Left forelimb (tissue), 1 donor: ENCODE measurements at places on chromosomes 5 and 9.

DNA sequence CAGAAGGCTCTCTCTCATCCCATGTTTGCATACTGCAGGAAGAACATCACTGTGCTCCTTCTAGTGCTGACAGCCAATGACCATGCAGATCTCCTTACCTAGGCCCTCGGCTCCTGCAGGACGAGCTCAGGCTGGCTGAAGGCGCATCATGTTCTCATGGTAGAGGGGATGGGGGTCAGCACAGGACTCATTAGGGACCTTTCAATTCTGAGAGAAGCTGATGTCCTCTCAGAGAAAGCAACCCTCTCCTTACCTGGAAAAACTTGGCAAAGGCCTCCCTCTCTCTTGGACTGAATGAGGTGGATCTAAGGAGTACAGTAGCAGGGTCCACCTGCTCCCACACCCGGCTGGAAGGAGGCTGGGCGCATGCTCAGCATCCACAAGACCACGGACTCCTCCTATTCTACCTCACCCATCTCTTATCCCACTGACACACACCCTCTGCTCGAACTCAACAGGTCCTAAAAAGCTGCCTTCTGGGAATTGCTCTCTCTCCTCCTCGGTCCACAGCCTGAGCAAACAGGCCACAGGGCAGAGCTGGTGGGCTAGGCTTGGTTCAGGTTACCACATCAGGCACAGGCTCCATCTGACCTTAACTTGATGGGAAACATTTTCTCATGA is 2.9 kb downstream of the IPPK start:
- no peak for DNase-seq

GRCh38 chr5:5270958-5271785 is 131.0 kb downstream of the ADAMTS16 start:
- DNase-seq: no peak

DNA sequence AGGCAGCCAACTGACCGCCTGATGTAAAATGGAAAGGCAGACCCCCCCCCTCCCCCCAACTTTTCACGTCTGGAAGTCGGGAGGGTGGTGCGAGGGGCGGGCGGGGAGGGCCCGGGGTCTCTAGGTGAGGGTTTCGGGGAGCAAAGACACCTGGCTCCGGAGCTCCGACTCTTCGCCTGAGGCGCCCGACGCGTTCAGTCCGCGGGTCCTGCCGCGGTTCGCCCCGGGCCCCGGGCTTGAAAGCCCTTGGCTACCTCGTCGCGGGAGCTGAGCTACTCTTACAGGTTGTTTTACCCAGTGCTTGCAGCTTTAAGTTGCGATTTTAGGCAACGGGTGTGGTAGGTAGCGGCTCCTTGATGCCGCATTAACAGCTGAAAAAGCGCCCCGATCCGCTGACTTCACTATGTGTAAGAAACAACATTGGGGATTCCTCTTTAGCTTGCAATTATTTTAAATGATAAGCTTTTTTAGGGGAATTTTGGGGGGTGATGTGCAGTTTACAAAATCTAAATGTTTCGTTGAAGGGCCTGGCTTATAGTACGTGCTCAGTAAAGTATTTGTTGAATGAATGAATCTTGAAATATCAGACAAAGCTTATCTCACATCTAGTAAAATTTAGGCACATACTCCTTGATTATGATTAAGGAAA is 722 bp downstream of the CDC42SE2 start:
- peak; percentile 76 for DNase-seq

DNA sequence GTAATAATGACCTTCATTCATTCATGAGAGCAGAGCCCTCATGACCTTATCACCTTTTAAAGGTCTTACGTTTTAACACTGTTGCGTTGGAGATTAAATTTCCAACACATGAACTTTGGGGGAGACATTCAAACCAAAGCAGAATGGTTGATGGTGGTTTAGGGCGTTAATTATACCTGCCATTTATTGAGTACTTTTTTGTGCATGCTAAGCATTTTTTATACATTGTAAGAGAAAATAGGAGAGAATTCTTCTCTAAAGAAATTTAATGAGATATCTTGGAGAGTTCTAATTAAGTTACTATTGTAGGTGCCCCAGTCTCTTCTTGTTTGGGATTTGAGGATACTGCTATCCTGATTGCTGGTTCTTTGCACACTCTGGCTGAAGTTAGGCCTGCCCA is 12.4 kb downstream of the AP3S1 start:
- no peak for DNase-seq

DNA sequence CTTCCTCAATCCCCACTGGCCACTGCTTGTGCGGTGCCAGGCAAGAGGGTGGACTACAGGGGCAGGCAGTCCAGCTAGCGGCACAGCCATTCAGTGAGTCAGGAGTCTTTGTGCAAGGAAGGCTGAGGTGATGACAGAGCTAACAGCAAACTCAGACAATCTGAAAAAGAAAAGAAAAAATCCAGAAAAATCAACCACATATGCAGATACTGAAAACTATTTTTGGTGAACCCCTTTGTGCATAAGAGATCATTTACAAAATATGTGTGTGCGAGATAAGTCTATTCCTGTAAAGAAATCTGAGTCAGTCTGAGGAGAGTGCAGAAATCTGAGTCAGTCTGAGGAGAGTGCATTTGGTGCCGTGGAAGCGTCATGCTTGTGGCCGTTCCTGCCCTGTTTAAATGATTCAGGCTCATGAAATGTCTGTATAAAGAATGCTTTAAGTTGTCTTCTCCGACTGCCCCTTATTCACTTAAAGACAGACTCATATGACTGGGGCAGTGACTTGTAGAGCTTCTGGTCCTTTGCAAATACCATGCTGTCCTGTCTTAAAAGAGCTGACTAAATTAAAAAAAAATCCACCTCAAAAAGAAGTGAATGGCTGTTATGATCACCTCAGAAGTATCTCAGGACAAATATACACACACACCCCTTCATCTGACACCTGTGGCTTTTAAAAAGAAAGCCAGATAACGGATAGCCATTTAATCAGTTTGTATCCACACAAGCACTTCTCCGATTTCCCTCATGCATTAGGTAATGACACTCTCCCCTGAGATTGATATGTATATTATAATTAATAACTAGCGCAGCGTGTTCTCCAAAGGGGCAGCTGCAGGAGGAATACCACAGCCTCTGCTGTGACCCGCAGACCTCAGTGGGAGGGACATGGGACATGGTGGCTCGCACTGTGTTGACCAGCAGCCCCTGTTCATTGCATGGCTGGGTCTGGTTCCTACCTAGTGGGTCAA is 47.3 kb downstream of the TRIO start:
- no peak for DNase-seq

GRCh38 chr5:145903113-145903512 is 30.3 kb upstream of the GRXCR2 start:
- no peak for DNase-seq

- no peak for DNase-seq
Observed at GRCh38 chr5:177959315-177959714, 36.7 kb downstream of the PROP1 start.

GRCh38 chr5:175443514-175444059 is 395 bp downstream of the DRD1 start:
- DNase-seq: no peak

- no peak for DNase-seq
Observed at GRCh38 chr9:1775230-1775629, 239.9 kb upstream of the SMARCA2 start.

DNA sequence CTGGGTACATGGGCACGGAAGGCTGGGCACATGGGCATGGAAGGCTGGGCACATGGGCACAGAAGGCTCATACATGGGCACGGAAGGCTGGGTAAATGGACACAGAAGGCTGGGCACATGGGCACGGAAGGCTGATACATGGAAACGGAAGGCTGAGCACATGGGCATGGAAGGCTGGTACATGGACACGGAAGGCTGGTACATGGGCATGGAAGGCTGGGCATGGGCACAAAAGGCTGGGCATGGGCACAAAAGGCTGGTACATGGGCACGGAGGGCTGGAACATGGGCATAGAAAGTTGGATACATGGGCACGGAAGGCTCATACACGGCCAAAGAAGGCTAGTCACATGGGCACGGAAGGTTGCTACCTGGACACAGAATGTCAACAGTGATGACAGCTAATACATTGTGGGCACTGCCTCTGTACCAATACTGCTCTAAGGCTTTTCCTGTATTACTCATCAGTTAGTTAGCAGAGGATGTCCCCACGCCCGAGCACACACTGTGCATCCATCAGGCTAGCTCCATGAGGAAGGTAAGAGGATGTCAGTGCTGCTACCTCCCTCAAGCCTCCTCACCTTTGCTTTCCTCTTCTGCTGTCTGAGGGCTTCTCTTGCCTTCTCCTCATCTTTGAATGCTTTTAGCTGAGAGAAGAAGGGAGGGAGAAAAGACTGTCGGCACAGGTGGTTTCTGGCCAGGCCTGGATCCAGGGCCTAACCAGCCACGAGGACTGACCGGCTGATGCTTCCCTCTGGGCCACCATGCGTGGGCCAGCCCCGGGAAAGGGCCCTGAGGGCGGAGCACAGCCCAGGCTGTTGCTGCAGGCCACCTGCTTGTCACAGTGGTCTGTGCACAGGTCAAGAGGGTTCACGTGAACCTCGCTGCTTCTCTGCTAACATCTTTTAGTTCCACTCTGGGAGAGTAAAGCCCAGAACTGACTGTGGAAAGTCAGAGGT is 14.3 kb downstream of the GPX3 start:
- no peak for DNase-seq

DNA sequence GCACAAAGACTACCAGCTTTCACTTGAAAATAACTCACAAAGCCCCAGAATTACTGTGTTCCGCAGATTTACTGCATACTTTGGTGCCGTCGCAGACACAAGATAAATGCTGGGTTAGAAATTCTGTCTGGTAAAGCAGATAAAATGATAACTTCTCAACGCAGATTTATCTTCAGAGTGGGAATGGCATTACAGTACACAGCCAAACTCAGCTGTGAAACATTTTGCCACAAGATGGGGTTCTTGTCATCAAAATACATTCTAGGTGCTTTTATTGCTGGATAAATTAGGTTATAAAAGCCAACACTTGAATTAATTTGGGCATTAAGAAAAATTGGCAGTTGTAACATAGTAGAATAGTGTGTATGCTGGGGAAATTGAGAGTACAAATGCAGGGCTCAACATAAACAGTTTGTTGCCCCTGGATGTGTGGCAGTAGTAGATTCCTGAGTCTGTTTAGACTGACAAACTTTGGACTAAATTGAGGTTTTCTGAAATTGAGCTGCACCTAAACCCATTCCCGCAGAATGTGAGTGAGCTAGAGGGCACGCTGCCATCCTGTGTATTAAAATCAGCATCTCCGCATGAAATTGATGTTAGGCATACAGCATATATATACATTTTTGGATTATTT is 61.1 kb downstream of the LMNB1 start:
- no peak for DNase-seq

DNA sequence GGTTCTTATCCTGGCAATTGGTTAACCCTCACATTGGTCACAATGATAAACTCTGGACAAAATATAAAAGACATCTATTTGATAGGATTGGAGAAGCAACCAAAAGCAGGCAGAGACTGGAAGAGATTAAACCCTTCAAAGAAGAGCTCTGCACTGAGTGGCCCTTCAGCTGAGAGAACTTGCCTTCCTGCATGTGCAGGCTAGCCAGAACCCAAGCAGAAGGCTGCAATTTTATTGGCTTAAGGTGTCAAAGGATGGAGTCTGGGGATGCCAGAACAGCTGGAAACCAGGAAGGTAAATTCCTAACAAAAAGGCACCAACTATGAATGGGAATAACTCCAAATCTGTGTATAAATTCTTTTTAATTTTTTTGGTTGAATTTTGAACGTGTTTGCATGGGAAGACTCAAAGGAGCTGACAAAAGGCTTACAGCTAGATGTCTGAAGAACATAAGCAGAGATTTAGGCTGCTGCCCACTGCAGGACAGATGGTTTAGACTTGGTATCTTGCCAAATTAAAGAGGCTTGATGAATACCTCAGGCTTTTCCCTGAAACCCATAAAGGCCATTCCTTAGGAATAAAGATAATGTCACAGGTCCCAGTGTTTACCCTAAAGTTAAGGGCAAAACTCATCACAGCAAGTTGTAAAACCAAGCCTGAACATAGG is 66.3 kb downstream of the NR2F1 start:
- no peak for DNase-seq

GRCh38 chr5:95723632-95724369 is 7.3 kb upstream of the RHOBTB3 start:
- DNase-seq: no peak

- no peak for DNase-seq
Observed at GRCh38 chr9:135617538-135617900, 21.8 kb downstream of the GLT6D1 start.

DNA sequence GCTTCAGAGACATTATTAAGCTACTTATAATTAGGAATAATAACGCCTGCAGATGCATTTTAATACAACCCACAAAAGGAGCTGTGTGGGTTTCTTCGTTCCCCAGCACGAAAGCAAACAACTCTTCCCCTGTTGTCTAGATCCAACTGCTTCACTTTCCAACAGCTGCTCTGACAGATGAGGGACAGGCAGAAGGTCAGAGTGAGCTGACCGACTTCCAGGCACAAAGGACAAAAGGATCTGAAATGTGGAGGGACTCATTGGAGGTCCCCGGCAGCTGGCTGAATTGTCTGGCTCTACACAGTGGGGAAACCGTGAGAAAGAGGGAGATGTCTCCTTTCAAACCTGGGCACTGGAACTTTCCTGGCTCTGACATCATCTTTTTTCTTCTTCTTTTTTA is 79.1 kb upstream of the ALDH1B1 start:
- DNase-seq: no peak

DNA sequence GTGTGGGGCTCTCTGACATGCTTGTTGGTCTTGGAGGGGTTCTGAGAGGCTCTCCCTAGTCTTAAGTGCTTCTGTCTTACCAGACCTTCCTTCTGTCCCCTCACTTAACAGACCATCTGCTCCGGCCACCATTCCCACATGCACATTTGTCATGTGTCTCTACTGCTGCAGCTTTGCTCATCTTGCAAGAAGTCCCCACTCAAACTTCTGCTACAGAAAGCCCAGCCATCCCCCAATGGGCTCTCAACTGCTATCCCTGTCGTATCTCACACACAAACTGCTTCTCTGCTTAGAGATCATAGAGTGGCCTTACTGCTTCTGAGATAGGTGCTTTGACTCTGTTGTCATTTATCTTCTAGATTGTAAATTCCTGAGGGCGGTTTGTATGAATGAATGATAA is 69.4 kb downstream of the NUP214 start:
- no peak for DNase-seq

DNA sequence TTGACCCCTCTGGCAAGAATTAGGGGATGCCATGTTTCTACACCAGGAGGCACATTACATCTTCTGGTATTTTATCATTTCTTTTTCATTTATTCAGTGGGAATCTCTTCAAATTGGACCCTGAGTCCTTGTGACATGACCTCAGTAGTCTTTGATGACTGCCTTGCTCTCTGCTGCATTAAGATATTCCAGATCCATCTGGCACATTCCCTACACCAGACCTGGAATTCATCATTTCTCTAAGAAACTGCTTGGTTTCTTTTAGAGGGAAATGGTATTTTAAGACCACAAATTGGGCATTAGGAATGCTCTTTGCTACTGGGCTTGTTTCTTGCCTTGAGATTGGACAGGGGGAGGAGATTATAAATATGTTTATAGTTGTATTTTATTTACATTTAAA is 61.0 kb downstream of the GALNT10 start:
- DNase-seq: no peak

GRCh38 chr5:179374506-179375235 is 29.4 kb upstream of the ADAMTS2 start:
- DNase-seq: peak; percentile 62
